ENCODE measurements at places on chromosomes 7 and 10. TPM values are rescaled to one million over a fixed set of nuclear protein-coding genes. Genes with fewer than 3 reads are reported as not detected.

Gene CYP3A4
- total RNA-seq = not detected

Gene PDK4
- 13.0 TPM for total RNA-seq

Gene ZEB1
- total RNA-seq = 67.3 TPM

Gene ITPRID1
- total RNA-seq = 0.52 TPM

Gene NRG3
- not detected for total RNA-seq

Gene TMEM213
- not detected for total RNA-seq

Gene TRRAP
- total RNA-seq = 20.4 TPM

Gene RARRES2
- 54.3 TPM for total RNA-seq

Gene ITGB8
- 12.5 TPM for total RNA-seq

Gene PTPRE
- total RNA-seq = 7.8 TPM

Gene PHKG1
- total RNA-seq = 48.0 TPM

Gene FAM25A
- not detected for total RNA-seq

Gene AKR1C8
- total RNA-seq = not detected

Gene IMMP2L
- 15.7 TPM for total RNA-seq

Gene OGDHL
- 0.52 TPM for total RNA-seq

Gene PON3
- total RNA-seq = 5.2 TPM

Gene TMEM176B
- 18.3 TPM for total RNA-seq

Gene TRIM50
- 0.52 TPM for total RNA-seq

Gene HOGA1
- total RNA-seq = 1.6 TPM

Gene ADCYAP1R1
- total RNA-seq = 7.8 TPM

Gene CLDN3
- 0.52 TPM for total RNA-seq

Gene GIMAP5
- 21.4 TPM for total RNA-seq
